Astrocyte of the cerebellum (primary cell): ENCODE measurements at places on chromosomes 7 and 10.

DNA sequence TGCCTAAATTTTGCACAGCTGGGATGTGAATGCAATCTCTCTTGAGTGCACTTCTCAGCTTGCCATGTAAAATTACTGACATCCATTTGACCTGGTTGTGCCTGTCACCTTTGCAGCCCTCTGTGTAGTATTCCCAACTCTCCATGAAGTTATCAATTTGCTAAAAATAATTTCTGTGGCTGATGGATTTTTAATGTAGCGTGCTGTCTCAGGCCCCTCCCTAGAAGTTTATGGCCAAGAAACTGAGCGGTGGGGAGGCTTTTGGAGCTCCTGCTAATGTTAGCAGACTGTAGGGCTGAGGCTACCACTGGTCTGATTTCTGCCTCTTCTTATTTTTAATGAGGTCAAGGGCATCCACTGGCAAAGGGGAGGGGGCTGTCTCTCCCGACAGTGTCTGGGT lies 577.0 kb upstream of the DPP6 start:
- no peak for DNase-seq

DNA sequence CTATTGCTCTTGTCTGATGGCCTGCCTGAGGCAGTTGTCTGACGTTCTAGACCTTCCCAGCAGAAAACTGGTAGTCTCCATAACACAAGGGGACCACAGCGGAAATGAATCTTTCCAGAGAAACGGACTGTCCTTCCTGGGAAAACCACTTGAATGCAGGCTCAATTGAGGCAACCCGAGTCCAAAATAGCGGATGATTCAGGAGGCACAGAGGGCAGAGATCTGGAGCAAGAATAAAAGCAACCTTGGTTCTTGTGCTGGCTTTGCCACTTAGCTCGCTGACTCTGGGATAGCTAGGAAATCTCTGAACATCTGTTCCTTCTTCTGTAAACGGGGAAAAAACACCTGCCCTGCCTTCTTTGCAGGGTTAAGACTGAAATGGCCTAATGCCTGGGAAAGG lies 178.8 kb downstream of the NEURL1 start:
- DNase-seq = no peak

- peak; percentile 82 for DNase-seq
These were observed 247.3 kb downstream of the ETV1 start for GRCh38 chr7:13742126-13742525.

- no peak for DNase-seq
These were observed 173.3 kb downstream of the PDE1C start for GRCh38 chr7:31896925-31897324.

DNA sequence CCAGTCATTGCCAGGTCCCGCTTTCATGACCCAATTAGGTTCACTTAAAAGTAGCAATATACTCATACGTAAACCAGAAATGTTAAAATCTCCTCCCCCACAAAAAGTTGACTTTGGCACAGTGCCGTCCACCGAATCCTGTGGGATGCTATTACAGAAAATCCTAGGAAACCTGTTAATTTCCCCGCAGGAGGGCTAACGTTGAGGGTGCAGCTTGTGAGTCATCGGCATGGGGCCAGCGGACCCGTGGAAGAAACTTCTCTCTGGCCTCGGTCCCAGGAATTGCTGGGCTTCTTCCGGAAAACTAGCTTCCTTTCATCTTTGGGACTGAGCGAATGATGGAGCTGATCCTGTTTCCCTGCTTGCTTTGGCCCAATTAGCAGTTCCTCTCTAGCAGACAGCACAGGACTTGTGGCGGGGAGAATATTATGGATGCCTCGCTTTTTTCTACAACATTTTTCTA lies 13.5 kb downstream of the CRYGN start:
- DNase-seq = peak; percentile 98

DNA sequence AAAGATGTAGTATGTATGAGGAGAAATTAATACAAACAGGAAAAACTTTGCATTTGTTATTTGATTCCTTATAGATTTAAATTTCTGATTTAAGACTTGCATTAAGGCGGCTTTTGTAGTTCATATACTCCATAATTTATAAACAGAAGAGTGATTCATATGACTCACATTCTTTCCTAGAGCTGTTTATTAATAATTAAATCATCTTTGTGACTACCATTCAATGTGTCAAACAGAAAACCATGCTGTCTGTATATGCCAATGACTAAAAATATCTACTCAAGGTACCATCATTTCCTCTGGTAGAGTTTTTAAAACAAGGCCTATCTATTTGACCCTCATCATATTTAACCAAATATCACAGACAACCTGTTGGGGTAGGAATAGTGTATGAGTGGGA lies 501.7 kb downstream of the PARD3 start:
- DNase-seq = no peak

- no peak for DNase-seq
These were observed 242.9 kb downstream of the HGF start for GRCh38 chr7:81526971-81527370.

DNA sequence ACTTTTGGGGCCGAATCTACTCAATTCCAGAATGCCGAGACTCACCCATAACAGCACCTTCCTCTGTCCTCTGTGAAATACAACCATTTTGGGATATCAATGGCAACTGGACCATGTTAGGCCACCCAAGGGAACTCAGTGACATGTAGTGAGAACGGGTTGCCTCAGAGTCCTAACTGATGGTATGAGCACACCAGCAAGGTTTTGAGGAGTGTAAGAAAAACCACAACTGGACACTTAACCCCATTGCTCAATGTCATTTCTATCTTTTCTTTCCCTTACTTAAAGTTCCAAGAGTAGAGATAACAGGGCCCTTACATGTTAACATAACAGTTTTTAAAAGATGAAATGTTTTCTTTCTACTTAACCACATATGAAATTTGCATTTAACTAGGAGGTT lies 67.1 kb downstream of the TNS3 start:
- no peak for DNase-seq

- DNase-seq = no peak
These were observed 242.5 kb downstream of the ELMO1 start for GRCh38 chr7:37206192-37206591.

GRCh38 chr7:95229301-95229700 lies 95.0 kb downstream of the PON1 start:
- no peak for DNase-seq

DNA sequence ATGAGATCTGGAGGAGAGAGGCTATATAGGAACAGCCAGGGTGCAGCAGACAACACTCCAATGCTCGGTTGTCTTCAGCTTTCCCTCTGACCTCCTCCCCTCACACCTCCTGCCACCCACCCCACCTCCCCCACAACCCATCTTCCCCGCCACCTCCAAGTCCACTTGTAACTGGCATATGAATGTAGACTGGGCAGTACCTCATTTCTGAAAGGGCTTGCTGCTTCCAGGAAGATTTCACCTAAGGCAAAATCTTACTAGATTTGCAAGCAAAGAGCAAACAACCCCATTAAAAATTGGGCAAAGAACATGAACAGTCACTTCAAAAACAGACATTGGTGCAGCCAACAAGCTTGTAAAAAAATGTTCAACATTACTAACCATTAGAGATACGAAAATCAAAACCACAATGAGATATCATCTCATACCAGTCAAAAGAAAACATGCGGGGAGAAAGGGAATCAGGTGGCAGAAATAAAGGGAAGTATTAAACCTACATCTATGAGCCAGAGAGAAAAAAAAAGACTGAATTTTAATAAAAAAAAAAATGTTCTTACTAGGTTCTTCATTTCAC lies 164.6 kb upstream of the C1GALT1 start:
- DNase-seq = no peak

DNA sequence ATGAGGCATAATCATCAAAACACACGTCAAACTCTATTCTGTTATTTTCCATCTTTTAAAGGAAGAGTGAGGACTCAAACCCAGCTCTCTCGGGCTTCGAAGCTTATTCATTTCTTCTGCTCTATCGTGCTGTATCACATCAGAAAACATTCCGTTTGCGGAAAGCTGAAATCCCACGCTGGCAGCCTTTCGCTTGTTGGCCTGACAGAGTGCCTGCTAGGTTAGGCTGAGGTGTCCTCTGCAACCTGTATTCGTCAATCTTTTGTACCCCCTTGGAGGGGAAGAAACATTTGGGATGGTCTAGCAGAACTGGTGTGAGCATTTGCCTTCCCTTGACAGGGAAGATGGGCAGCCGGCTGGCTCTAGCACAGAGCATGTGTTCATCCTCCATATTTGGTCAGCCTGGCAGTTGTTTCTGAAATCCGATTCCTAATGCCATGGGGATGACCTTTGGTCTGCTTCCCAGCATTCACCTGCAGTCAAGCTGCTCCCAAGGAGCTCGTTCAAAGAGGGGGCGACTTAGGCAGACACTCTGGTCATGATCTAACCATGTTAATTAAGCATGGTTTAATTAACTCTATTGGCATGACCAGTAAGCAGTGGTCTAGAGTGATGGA lies 55.2 kb downstream of the TACC2 start:
- DNase-seq = no peak

GRCh38 chr10:92627845-92628480 lies 35.0 kb downstream of the KIF11 start:
- DNase-seq = no peak
